ENCODE measurements at places on chromosomes 6 and 20.

- no peak for DNase-seq
These were observed 98.7 kb upstream of the LAMA2 start for GRCh38 chr6:128784266-128784665.

DNA sequence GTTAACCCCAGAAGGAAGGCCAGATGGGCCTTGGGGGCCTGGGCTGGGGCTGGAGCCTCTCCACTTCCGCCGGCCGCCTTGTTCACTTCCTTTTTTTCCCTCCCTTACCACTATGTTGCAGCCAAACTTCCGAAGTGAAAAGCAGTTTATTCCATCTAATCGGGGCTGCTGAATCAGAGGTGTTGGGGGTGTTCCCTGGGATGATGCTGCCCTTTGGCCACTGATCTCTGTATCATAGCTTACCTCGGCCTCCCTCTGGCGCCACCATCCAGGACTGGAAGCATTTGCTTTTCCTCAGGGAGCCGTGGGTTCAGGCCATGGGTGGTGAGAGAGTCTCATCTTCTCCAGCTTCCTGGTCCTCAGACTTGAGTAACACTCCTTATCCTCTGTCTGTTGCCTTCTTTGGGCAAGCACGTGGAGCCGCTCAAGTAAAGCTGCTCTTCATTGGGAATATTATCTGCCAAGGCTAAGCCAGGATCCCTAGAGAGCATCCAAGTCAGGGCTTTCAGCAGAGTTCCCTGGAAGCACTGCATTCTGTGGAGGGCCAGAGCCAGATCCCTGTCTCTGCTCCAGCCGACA lies 39.6 kb downstream of the SLX4IP start:
- DNase-seq = no peak

DNA sequence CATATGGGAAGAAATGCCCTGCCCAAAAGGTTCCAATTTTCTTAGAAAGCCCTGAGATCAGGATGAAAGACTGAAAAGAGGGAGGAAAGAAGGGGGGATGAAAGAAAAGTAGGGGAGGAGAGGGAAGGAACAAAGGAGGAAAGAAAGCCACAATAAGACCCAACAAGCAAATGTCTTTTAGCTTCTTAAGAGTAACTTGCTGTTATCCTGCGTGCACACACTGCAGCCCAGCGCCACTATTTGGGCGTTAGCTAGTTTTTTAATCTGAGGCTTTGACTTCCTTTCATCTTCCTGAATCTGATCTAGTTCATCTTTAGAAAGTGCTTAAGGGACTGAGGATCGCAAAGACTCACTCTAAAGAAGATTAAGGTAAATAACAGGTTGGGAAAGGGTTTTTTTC lies 77.4 kb upstream of the HDDC2 start:
- DNase-seq = no peak

DNA sequence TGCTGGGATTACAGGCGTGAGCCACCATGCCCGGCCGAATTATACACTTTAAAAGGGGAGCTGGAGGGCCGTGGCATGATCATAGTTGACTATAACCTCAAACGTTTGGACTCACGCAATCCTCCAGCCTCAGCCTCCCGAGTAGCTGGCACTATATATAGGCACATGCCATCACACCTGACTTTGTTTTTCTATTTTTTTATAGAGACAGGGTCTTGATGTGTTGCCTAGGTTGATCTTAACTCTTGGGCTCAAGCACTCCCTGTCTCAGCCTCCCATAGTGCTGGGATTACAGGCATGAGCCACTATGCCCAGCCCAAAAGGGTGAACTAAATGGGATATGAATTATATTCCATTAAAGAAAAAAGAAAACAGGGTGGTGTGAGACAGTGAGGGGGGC lies 7.8 kb downstream of the PTGIS start:
- DNase-seq = no peak

DNA sequence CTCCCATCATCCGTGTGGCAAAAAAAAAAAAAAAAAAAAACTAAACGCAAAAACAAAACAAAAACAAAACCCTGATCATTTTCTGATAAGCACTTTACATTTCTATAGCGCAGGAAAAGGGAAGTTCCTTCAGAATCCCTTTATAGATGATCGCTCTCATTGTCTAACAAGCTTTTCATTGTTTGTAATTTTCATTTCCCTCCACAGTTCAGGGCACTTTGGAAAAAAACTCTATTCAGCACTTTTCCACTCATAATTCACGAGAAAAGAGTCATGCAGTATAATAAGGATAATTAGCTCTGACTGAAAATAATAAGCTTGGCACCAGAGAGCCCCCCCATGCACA lies 89.4 kb upstream of the ATXN1 start:
- no peak for DNase-seq

DNA sequence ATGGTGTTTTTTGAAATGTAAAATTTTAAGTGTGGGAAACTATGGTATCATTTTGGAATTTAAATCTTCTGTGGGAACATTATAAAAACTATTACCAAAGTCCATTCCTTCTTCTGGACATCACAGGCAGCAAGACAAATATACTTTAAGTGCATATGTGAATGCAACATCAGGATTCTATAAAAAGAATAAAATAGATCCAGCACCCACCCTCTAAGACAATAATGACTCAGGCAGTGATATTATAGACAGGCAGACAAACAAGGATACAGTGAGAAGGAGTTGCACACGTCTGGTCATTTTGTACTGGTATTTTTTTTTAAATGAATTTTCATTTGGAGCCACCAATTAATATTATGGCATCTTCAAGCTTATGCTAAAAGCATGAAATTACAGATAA lies 21.1 kb upstream of the NEDD9 start:
- no peak for DNase-seq

DNA sequence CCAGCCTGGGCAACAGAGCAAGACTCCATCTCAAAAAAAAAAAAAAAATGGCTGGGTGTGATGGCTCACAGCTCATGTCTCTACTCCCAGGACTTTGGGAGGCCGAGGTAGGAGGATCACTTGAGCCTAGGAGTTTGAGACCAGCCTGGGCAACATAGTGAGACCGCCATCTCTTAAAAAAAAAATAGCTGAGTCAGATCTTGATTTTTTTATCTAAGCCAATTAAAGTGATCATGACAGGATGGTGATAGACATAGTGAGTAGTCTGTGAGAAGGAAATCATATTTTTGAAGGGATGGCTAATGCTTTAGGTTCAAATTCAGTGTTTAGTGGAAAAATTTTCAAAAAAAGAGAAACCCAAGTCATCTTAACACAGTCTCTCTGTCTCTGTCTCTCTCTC lies 114.6 kb upstream of the JARID2 start:
- DNase-seq = no peak

- DNase-seq = no peak
These were observed 45.2 kb downstream of the LRRC1 start for GRCh38 chr6:53840027-53840426.

DNA sequence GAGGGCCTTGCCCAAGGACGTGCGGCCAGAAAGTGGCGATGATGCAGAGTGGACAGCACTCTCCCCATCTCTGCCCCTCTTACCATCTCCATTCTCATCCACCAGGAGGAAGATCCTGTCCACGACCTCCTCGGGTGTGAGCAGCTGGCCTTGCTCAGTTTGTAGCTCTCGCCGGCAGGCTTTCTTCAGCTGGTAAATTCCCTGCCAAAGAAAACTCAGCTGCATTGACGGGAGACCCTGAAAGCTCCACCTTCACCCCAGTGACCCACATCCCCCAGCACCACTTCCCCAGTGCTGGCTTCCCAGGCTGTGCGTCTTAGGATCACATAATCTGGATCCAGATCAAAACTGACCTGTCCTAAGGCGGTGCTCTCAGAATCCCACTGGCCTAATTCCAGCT lies 9.2 kb downstream of the GUCA1B start:
- DNase-seq = no peak

DNA sequence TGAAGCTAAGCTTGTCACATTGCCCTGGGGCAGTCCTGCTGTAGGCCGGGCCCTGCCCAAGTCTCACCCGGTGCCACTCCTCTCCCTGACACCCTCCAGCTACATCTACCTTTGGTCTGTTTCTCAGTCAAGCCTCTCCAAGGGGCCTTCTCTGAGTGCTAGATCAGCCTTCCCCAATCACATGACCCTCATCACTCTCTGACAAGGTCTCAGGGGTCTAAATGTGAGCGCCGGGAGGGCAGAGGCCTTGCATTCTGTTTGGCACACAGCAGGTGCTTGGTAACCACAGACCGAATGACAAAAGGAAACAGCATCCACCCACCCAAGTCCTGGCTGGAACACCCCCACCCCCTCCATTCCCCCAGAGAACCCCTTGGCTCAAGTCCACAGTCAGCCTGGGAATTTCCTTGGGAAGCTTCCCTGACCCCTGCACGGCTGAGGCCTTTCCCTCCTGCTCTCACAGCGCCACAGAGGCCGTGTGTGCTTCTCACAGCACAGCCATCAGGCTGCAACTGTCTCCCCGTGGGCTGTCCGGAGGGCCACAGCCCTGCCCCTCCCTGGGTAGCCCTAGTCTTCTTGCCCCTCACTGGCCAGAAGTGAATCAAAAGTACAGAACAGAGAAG lies 32.9 kb downstream of the PKIG start:
- DNase-seq = no peak

- no peak for DNase-seq
These were observed 13.3 kb downstream of the GABBR1 start for GRCh38 chr6:29619578-29620160.

All from A172 (cell line).